ENCODE measurements at places on chromosomes 11 and 22.
A peak's percentile ranks its signal among the peaks of the same experiment; 100 is the strongest.

- no peaks in the 10 kb centered on the region for H3K4me1 ChIP-seq
- DNase-seq, result no peak
- H3K36me3 ChIP-seq, result no peaks in the 10 kb centered on the region
- H3K27me3 ChIP-seq, result peaks cover 2% of the 10 kb centered on the region
Measured at GRCh38 chr22:25903294-25903693, 161.3 kb downstream of the MYO18B start.

DNA sequence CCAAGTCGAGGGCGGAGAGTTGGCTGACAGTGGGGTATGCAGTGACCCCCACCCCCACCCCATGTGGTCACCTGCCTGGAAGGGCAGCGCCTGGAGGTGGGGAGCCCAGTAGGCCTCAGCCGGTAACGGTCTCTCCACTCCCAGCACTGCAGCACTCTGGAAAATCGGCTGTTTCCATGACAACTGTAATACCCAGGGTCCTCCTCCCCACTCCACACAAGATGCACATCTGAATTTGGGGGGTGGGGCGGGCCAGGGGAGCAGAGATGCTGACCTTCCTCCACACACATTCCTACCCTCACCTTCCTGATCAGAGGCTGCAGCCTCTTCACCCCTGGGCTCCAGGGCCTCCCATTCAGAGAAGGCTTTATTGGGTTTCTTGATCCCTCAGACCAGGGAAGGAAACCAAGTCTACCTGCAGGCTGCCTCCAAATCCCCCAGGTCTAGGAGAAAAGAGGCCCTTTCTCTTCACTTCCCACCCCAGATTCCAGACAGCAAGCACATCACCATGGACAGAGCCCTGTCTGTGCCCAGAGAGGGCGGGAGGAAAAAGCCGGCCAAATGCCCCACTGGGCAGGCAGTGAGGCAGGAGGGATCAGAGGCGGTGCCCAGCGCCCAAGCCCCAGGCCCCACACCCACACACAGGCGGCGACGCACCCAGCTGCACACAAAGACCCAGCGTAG is 46.5 kb downstream of the SLC22A12 start:
- peaks cover 13% of the 10 kb centered on the region for H3K4me1 ChIP-seq
- H3K4me3 ChIP-seq, result no peak overlapping the region
- DNase-seq, result no peak
- H3K27me3 ChIP-seq, result no peaks in the 10 kb centered on the region
- H3K36me3 ChIP-seq, result no peaks in the 10 kb centered on the region

GRCh38 chr11:793556-793955 is 3.7 kb upstream of the CEND1 start:
- peaks cover 21% of the 10 kb centered on the region for H3K4me1 ChIP-seq
- H3K36me3 ChIP-seq, result peaks cover 2% of the 10 kb centered on the region
- no peaks in the 10 kb centered on the region for H3K27me3 ChIP-seq
- no peak for DNase-seq

DNA sequence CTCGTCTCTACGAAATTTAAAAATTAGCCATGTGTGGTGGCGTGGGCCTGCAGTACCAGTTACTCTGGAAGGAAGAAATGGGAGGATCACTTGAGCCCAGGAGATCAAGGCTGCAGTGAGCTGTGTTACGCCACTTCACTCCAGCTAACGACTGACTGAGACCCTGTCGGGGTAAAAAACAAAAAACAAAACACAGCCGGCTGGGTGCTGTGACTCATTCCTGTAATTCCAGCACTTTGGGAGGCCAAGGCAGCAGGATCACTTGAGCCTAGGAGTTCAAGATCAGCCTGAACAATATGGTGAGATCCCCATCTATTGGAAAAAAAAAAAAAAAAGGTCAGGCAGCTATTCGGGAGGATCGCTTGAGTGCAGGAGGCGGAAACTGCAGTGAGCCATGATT is 2.4 kb downstream of the PAFAH1B2 start:
- H3K4me1 ChIP-seq, result peaks cover 47% of the 10 kb centered on the region
- no peak overlapping the region for H3K27ac ChIP-seq
- peaks cover 40% of the 10 kb centered on the region for H3K36me3 ChIP-seq
- H3K4me3 ChIP-seq, result peak overlapping the region; percentile 100

DNA sequence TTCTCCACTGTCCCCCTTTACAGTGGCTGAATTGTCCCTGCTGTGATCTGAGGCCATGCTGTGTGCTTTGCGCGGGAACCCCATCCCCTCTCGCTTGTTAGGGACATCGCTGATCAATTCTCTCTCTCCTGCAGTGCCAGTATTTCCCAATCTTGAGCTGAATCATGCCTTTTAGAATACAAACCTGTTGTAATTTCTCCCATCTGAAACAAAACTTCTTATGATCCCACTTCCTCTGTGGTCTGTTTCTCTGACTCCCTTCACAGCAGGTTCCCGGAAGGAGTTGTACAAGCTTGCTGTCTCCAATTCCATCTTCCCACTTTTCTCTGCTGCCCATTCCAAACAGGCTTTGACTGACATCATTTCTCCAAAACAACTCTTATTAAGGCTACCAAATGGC is 16.8 kb downstream of the ADAMTS15 start:
- no peaks in the 10 kb centered on the region for H3K4me1 ChIP-seq
- no peak overlapping the region for H3K4me3 ChIP-seq
- no peak for DNase-seq
- H3K27me3 ChIP-seq, result no peaks in the 10 kb centered on the region
- H3K36me3 ChIP-seq, result no peaks in the 10 kb centered on the region
